HT1080 (cell line): ENCODE measurements at places on chromosomes 7 and 10.

GRCh38 chr10:24208661-24209431 lies at the start of gene KIAA1217:
KIAA1217 (plus strand) TSS chr10:24209138; CDS start chr10:24209194, 56 bp downstream.
- DNase-seq, result no peak

DNA sequence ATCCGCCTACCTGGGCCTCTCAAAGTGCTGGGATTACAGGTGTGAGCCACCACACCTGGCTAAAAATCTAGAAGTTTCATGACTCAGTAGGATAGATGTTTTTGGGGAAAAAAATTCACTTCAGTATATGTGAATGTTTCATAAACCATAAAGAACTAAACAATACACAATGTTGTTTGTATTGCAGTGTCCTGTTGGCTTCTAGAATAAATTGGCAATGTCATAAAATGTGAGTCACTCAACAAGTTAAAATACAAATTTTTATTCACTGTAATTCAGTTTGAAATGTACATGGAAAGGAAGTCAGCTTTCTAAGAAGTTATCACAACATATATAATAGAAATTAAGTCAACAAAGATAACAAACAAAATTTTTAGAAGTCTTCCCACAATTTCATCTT lies 16.5 kb downstream of the MRLN start:
- DNase-seq, result no peak

GRCh38 chr10:11107948-11108347 lies 90.3 kb downstream of the CELF2 start:
- DNase-seq, result no peak

GRCh38 chr10:61600399-61600798 lies 62.3 kb upstream of the CABCOCO1 start:
- DNase-seq, result no peak

GRCh38 chr7:8436965-8437364 lies 3.6 kb downstream of the NXPH1 start:
- peak; percentile 30 for DNase-seq

DNA sequence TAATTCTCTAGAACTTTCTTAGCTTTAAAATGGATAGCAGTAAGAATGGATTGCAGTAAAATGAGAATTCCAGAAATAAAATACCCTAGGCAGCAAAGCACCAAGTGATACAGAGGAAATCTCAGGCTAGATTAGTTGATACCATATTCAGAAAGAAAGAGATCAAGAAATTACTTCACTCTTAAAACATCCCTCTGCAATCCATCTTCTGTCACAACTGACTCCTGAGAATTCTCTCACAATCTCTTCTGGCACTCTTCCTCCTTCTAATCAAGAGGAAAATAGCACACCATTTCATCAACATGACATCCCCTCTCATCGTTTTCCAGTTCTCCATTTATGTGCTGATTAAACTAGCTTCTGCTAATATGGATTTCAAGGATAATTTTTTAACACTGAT lies 42.2 kb upstream of the LAMB1 start:
- DNase-seq, result no peak

GRCh38 chr7:105935250-105935649 lies 27.8 kb upstream of the CDHR3 start:
- no peak for DNase-seq
